ENCODE measurements at places on chromosomes 11 and 22. TPM values are rescaled to one million over a fixed set of nuclear protein-coding genes. Genes with fewer than 3 reads are reported as not detected.

Gene INS
- total RNA-seq, result not detected

Gene NRXN2
- 2.5 TPM for total RNA-seq

Gene GRAMD1B
- total RNA-seq, result 18.9 TPM

Gene POLR3H
- 15.9 TPM for total RNA-seq

Gene CCDC15
- 0.11 TPM for total RNA-seq

Gene KRTAP5-10
- total RNA-seq, result not detected

Gene OR52H1
- not detected for total RNA-seq

Gene FAM181B
- total RNA-seq, result 0.15 TPM

GRCh38 chr11:85779956-85780640, 30.8 kb downstream of the SYTL2 start:
- DNase-seq, result no peak

GRCh38 chr11:75719340-75720239, 2.0 kb downstream of the MOGAT2 start:
- DNase-seq, result no peak

DNA sequence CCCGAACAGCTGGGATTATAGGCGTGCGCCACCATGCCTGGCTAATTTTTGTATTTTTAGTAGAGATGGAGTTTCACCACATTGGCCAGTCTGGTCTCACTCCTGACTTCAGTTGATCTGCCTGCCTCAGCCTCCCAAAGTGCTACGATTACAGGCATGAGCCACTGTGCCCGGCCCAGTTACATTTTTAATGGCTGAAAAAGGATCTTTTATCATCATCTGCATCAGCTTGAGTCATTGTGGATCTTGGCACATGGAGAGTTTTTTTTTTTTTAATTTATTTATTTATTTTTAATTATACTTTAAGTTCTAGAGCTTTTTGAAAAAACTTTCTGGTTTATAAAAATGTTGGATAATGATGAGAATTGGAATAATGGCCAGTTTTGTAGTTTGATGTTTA, 8.6 kb downstream of the IGHMBP2 start:
- DNase-seq, result no peak

DNA sequence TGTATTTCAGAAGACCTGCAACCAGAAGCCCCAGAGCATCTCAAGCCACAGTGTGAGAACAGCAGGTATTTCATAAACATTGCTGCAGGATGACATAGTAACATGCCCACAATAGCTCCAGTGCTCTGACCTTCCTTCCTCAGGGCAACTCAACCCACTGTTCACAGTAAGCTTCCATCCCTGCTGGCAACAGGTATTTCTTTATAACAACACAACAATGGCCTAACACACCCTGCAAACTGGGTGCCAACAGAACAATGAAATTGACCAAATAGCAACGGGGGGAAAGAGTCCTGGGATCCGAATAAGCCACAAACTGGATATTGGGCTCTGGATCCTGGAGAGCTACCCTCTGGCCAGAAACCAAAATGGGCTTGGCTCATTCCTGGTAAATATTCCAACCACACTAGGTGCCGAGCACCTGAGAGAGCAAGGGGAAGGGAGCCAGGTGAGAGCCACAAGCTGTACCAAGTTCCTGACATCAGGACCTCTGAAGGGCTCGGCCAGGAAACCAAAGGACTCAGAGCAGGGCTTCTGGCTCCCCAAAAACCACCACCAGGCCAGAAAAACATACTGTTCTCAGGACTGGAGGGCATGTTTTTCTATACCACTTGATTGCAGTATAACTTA, 99.5 kb downstream of the MICAL3 start:
- DNase-seq, result no peak

DNA sequence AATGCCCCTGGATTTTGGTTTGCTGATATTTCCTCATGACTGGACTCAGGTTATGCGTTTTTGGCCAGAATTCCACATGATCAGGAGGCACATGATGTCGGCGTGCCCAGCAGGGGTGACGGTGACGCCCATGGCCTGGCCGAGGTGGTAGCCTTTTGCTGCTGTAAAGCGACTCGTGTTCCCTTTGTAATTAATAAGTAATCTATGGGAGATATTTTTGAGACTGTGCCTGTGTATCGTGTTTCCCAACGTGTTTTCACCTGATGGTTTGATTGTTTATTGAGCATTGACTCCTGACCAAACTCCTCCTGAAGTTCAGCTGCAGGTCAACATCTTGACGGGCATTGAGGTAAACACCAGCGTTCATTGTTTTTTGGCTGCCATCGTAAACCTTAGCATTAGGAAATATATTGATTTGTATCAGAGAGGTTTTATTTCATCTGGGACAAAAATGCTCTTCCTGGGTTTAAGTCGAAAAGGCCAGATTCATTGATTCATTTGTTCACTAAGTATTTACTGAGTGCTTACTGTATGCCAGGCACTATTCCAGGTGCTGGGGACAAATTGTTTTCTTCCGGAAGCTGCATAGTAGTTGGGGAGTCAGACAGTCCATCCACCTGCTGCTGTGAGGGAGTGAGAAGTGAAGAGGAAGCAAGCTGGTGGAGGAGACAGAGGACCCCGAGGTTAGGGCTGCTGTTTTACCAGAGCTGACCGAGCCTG, 23.6 kb downstream of the DCPS start:
- DNase-seq, result no peak

DNA sequence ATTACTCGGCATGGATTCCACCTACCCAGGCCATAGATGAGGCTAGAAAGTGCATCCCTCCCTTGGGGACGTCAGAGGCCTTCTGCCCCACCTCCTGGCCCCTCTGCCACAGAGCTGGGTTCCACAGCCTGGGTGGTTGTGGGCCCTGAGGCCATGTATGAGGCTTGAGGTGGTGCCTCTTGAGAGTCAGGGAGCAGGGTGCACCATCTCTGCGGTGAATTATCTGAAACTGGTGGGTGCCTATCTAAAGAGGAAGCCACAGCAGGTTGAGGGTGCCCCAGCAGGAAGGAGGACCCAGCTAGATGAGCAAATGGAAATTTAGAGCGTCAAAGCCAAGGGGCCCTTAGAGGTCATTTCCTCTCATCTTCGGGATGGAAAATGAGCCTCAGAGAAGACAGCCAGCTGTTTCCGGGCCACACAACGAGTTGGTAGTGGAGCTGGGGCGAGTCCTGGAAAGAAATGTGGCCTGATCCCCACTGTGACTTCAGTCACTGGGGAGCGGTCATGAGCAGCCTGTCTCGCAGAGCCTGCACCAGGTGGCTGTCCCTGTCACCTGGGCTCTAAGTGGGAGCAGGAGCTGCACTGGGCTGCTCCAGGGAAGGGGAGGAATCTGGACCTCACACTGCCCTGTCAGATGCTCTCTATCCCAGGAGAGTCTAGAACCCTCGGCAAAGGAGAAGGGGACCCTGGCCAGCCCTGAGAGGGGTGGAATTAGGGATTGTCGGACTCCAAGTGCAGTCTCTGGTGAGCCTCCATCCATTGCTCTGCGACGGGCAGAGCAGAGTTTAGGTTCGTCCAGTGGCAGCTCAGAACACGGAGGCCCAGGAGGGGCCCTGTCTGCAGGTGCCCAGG, 7.3 kb downstream of the ADORA2A start:
- DNase-seq, result peak; percentile 84

GRCh38 chr11:121199516-121199915, 93.1 kb upstream of the SC5D start:
- no peak for DNase-seq

GRCh38 chr11:14746857-14747395, 103.3 kb downstream of the PDE3B start:
- no peak for DNase-seq

DNA sequence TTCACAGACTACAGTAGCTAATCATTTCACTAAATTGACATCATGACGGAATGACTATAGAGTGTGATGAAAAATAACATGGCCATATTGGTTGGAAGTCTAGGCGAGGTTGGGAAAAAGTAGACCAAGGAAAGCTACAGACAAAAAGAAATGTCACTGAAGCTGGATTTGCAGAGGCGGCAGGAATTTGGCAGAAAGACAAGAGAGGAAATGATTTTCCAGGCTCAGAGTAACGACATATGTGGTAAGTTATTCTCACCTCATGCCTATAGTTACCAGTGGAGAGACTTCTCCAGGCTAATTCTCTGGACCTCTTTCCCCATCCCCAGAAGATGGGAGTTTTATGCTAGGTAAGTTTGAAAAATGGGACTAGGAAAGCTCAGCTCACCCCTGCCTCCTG, 1005.8 kb upstream of the CCDC90B start:
- no peak for DNase-seq

- DNase-seq, result peak; percentile 77
These were observed 14.8 kb upstream of the MFNG start for GRCh38 chr22:37500745-37501609.

DNA sequence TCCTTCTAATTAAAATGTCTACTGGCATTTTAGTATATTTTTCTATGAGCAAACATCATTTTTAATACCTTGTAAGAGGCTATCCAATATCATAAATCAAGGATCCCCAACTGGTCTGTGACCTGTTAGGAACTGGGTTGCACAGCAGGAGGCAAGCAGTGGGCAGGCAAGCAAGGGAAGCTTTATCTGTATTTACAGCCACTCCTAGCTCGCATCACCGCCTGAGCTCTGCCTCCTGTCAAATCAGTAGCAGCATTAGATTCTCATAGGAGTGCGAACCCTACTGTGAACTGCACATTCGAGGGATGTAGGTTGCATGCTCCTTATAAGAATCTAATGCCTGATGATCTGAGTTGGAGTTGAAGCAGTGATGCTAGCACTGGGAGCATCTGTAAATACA, 70.2 kb upstream of the CREB3L1 start:
- no peak for DNase-seq

GRCh38 chr11:77179048-77179447, 51.0 kb downstream of the MYO7A start:
- DNase-seq, result peak; percentile 13

DNA sequence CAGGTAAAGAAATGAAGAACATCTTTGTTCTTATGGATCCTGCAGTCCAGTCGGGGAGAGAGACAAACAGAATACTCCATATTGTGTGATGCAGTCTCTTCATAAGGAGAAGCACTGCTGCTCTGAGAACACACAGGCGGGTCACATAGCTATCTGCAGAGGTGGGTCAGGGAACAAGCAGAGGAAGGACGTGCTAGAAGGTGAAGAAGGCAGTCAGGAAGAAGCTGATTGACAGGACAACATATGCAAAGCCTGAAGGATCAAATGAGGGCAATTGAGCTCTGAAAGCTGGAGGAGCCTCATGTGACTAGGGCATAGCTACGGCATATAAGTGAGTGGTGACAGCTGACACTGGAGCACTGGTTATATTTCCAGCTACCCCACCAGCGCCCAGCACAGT, 122.5 kb downstream of the OPCML start:
- DNase-seq, result no peak

DNA sequence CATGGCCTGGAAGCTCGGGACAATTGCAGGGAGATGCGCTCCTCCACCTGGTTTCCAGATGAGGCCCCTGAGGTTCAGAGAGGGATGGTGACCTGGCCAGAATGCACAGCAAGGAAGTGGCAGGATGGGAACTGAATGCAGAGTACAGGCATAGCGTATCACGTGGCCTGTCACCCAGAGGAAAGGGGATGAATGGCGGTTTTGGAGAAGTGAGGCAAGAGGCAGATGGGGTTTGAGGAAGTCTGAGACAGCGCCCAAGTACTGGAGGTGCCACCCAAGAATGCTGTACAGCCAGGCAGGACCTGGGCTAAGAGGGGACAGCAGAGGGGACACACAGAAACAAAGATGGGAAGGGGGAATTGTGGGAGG, 4.9 kb downstream of the RAB3IL1 start:
- DNase-seq, result no peak

GRCh38 chr11:1330473-1330872, 21.0 kb upstream of the TOLLIP start:
- no peak for DNase-seq

DNA sequence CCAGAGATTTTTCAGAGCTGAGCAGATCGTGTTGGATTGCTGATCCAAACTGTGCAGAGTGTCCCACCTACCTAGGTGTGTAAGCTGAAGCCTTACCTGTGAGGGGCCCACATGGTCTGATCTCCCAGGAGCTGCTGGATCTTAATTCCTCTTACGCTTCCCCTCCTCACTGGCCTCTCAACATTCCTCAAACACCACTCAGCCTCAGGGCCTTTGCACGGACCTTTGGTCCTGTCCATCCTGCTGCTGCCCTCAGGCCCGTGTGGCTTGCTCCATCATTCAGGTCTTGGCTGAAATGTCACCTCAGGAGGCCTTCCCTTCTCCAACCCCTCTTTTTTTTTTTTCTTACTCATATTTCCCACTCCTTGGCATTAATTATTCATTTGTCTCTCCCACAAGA, 21.1 kb upstream of the RAB1B start:
- no peak for DNase-seq

GRCh38 chr11:16925561-16926065, 88.6 kb downstream of the PLEKHA7 start:
- DNase-seq, result peak; percentile 37

GRCh38 chr11:124763156-124763947, 1.3 kb upstream of the ESAM start:
- DNase-seq, result peak; percentile 88

- no peak for DNase-seq
These were observed 38.4 kb upstream of the CWF19L2 start for GRCh38 chr11:107496011-107496410.

DNA sequence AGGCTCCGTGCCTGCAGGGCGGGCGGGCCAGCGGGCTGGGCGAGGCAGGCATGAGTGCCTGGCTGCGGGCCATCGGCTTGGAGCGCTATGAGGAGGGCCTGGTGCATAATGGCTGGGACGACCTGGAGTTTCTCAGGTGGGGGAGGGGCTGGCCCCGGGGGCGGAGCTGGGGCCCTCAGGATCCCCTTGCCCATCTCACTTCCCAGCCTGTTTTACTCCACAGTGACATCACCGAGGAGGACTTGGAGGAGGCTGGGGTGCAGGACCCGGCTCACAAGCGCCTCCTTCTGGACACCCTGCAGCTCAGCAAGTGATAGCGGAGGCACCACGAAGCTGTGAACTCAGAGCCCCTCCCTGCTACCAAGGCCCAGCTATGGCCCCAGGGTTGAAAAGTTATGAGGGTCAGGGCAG, 5.9 kb downstream of the PHOX2A start:
- peak; percentile 33 for DNase-seq

- no peak for DNase-seq
These were observed 324.2 kb downstream of the TMEM135 start for GRCh38 chr11:87361891-87362290.

DNA sequence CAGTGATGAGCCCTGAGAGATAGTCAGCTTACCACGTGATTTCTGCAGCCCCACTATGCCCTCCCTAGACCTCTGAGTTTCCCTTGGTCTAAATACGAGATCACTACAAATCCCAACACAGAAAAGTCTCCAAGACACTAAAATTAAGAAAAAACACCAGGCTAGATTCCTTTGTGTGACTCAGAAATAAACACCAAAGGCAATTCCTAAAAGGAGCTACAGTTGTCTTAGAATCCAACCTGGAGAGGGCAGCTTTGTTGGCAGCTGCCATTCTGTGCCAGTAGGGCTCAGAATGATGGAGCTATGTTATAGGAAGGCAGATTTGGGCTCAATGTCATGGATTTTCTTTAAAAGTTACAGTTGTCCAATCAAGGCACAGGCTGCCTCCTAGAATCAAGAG, 37.1 kb upstream of the HMGXB4 start:
- DNase-seq, result no peak

GRCh38 chr11:70650075-70650909, 252.0 kb downstream of the CTTN start:
- peak; percentile 75 for DNase-seq
